ENCODE measurements at places on chromosomes 4 and X. TPM values are rescaled to one million over a fixed set of nuclear protein-coding genes. Genes with fewer than 3 reads are reported as not detected.

The PCDH18 gene
- polyA plus RNA-seq, result not detected

The C4orf50 gene
- 0.08 TPM for polyA plus RNA-seq

The CXorf49 gene
- not detected for polyA plus RNA-seq

The PCDH10 gene
- not detected for polyA plus RNA-seq

The MID1 gene
- polyA plus RNA-seq, result not detected

The HSFX2 gene
- polyA plus RNA-seq, result not detected

The SLC49A3 gene
- polyA plus RNA-seq, result 0.52 TPM

The WAS gene
- polyA plus RNA-seq, result 33.5 TPM

The ASB12 gene
- not detected for polyA plus RNA-seq

The CENPE gene
- polyA plus RNA-seq, result 1.1 TPM

The SUPT20HL2 gene
- not detected for polyA plus RNA-seq

The C1QTNF7 gene
- polyA plus RNA-seq, result not detected

The POLN gene
- polyA plus RNA-seq, result 0.55 TPM

The SH3D19 gene
- not detected for polyA plus RNA-seq

The CCNQ gene
- polyA plus RNA-seq, result 36.9 TPM

The RASL11B gene
- polyA plus RNA-seq, result 0.12 TPM

GRCh38 chr4:67054896-67055295 lies 490.4 kb downstream of the CENPC start:
- no peak for DNase-seq

GRCh38 chr4:52511825-52512224 lies 147.3 kb downstream of the USP46 start:
- DNase-seq, result no peak

GRCh38 chrX:69027181-69028005 lies 137.9 kb downstream of the PJA1 start:
- DNase-seq, result no peak

GRCh38 chr4:39994406-39994805 lies 16.7 kb upstream of the PDS5A start:
- no peak for DNase-seq

GRCh38 chr4:25117274-25117673 lies 43.0 kb downstream of the SEPSECS start:
- no peak for DNase-seq

DNA sequence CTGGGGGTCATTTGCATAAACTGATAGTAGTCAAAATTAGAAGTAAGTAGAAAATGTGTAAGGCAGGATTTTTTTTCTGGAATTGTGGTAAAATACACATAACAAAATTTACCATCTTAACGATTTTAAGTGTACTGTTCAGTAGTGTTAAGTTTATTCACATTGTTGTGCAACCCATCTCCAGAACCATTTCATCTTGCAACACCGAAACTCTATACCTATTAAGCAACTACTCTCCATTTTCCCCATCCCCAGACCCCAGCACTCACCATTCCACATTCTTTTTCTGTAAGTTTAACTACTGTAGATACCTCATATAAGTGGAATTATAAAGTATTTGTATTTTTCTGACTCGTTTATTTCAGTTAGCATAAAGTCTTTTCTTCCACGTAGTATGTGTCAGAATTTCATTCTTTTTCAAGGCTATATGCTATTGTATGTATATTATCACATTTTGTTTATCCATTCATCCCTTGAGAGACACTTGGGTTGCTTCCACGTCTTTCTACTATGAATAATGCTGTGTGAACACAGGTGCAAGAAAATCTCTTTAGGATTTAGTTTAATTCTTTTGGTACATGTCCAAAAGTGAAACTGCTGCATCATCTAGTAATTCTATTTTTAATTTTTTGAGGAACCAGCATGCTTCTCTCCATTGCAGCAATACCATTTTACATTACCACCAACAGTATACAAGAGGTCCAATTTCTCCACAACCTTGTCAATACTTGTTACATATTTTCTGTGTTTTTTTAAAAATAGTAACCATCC lies 39.1 kb upstream of the NSUN7 start:
- DNase-seq, result no peak

- no peak for DNase-seq
Observed at GRCh38 chr4:35604252-35604651, 640.1 kb downstream of the ARAP2 start.

GRCh38 chr4:99685234-99685633 lies 27.6 kb upstream of the C4orf54 start:
- no peak for DNase-seq

- no peak for DNase-seq
Observed at GRCh38 chrX:140762061-140762460, 52.5 kb downstream of the LINC00632 start.

DNA sequence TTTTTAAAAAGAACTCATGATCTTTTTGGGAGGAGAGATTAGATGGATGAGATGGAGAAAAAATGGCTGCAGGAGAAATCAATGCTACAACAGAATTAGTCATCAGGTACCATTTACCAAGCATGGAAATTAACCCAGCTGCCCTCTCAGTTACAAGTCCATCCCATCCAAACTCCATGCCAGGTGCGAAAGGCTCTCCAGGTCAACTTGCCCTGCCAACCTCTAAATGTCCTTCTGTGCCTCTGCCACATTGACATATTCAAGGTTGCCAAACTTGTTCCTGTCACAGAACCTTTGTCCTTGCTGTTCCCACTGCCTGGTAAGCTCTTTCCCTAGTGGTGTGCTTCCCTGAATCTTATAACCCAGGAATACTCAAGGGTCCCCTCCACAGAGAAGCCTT lies 7.2 kb downstream of the SPATA18 start:
- no peak for DNase-seq

GRCh38 chr4:147840838-147841738 lies 109.2 kb downstream of the ARHGAP10 start:
- DNase-seq, result no peak

GRCh38 chr4:151266497-151266896 lies 10.5 kb upstream of the PRSS48 start:
- no peak for DNase-seq

GRCh38 chrX:44456685-44457084 lies 86.0 kb downstream of the FUNDC1 start:
- no peak for DNase-seq

GRCh38 chrX:70262952-70263567 lies 3.1 kb upstream of the P2RY4 start:
- DNase-seq, result peak; percentile 4

DNA sequence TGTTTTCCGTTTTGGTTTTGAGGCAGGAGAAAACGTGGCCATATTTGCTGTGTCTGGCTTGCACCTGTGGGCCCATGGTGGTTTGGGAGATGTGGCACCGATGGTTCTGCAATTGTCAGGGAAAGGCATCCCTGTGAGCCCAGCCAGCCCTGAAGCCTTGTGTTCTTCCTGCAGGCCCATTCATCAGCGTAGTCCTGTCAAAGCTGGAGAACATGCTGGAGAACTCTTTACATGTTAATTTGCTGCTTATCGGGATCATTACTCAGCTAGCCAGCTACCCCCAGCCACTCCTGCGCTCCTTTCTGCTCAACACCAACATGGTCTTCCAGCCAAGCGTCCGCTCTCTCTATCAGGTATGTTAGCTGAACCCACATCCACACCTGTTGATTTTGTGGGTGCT lies 104.7 kb downstream of the GATB start:
- no peak for DNase-seq
